ENCODE measurements at places on chromosomes 4 and X. TPM values are rescaled to one million over a fixed set of nuclear protein-coding genes. Genes with fewer than 3 reads are reported as not detected.

- DNase-seq = no peak
Measured at GRCh38 chr4:96681218-96681617, 841.3 kb downstream of the PDHA2 start.

GRCh38 chr4:118790544-118790943 is 45.4 kb downstream of the SEC24D start:
- peak; percentile 48 for DNase-seq

- no peak for DNase-seq
Measured at GRCh38 chr4:41815473-41815872, 66.9 kb upstream of the PHOX2B start.

- DNase-seq = no peak
Measured at GRCh38 chr4:8662776-8663175, 70.2 kb downstream of the CPZ start.

- no peak for DNase-seq
Measured at GRCh38 chr4:23734000-23734399, 155.8 kb downstream of the PPARGC1A start.

- no peak for DNase-seq
Measured at GRCh38 chrX:39777623-39778025, 320.1 kb downstream of the BCOR start.

GRCh38 chr4:24001486-24002329 is 111.9 kb upstream of the PPARGC1A start:
- DNase-seq = no peak

- no peak for DNase-seq
Measured at GRCh38 chr4:53444954-53445353, 67.5 kb downstream of the FIP1L1 start.

- DNase-seq = no peak
Measured at GRCh38 chrX:16466640-16467432, 183.1 kb upstream of the S100G start.

- no peak for DNase-seq
Measured at GRCh38 chr4:46889410-46889809, 19.6 kb downstream of the COX7B2 start.

DNA sequence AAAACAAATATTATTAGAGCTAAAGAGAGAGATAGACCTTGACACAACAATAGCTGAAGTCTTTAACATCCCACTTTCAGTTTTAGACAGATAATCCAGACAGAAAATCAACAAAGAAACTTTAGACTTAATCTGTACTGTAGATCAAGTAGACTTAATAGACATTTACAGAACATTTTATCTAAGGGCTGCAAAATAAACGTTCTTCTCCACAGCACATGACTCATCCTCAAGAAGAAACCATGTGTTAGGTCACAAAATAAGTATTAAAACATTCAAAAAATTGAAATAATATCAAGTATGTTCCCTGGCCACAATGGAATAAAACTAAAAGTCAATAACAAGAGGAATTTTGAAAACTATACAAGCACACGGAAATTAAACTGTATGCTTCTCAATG is 1510.3 kb upstream of the PCDH10 start:
- no peak for DNase-seq

DNA sequence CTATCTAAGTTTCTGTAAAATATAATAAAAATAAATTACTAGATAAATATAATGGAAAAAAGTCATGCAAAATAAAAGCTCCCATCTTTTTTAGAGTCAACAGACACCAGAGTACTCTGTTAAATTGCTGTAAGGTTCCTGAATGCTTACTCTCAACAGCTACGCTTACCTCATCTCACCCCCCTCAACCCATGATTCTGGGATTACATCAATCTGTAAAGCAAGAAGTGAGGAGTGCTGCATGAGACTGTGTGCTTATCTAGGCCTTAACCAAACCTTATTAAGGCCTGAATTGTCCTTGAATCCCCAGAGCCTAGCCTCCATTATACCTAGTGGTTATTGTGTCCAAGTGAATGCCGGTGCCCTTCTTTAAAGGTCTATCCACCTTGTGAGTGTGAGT is 735.8 kb downstream of the RPA4 start:
- no peak for DNase-seq

GRCh38 chrX:119087121-119087520 is 14.3 kb downstream of the CT47C1 start:
- no peak for DNase-seq

DNA sequence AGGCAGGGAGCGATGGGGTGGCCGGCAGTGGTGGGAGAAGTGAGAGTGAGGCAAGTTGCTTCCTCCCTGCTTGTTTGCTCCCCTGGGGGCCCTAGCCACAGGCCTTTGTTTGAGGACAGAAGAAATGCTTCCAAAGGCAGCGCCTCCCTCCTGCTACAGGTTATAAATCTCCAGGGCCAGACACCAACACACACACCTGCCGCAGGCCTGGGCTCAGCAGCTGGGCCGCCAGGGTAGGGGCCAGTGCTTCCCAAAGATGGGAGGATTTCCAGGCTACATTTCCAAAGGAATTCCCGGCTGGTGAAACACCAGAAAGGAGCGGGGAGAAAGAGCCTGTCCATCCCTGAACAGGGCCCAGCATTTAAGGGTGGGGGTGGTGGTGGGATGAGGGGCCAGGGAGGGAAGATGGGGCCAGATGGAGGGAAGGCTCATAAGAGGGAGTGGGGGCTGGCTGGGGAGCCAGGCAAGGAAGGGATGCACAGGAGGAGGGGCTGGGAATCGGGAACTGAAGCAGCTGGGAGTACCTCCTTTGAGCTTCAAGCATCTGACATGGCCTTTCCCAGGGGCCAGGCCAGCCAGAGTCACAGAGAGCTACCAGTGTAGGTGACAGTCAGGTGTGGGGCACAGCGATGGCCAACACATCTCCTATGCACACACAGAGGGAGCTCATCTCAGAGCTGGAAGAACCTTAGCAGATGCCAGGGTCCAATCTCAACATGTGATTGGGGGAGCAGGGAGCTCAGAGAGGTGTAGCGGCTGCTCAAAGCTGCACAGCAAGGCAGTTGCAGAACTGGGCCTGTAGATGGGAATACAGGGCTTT is 143.9 kb downstream of the PJA1 start:
- DNase-seq = no peak

DNA sequence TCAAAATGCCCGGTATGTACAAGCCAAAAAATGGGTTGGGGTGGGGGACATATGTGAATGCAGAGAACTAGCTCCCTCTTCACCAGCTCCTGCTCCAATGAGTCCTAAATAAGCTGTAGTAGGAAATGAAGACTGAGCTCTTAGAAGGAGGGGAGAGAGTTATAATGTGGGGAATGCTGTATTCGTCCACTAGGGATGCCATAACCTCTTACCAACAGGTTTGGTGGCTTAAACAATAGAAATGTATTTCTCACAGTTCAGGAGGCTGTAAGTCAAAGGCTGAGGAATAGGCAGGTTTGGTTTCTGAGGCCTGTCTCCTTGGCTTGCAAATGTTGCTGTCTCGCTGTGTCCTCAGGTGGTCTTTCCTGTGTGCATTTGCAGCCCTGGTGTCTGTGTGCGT is 4.4 kb upstream of the INPP4B start:
- DNase-seq = no peak

DNA sequence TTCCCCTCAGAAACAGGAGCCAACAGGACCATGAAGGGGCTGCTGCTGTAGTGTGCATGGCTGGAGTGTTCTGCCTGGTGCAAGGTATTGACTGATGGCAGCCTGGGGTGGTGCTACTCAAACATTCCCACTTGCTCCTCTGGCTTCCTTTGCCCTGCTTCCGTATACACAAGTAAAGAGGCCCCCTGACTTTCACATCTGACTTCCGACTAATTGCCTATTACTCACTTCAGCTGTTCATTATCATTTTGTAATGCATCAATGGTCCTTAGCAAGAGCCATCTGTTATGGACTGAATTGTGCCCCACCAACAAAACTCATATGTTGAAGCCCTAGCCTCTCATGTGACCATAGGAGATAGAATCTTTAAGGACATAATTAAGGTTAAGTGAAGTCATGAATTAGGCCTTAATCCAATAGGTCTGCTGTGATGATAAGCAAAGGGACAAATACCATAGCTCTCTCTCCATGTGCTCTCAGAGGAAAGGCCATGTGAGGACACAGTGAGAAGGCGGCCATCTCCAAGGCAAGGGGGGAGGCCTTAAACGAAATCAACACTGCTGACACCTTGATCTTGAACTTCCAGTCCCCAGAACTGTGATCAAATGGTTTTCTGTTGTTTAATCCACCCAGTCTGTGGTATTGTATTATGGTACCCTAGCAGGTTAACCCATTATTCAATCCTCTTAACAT is 122.5 kb upstream of the CLNK start:
- no peak for DNase-seq

GRCh38 chrX:154444755-154445246 is 860 bp downstream of the FAM50A start:
- DNase-seq = no peak

GRCh38 chr4:183434666-183435190 is 9.7 kb upstream of the CDKN2AIP start:
- DNase-seq = peak; percentile 39

DNA sequence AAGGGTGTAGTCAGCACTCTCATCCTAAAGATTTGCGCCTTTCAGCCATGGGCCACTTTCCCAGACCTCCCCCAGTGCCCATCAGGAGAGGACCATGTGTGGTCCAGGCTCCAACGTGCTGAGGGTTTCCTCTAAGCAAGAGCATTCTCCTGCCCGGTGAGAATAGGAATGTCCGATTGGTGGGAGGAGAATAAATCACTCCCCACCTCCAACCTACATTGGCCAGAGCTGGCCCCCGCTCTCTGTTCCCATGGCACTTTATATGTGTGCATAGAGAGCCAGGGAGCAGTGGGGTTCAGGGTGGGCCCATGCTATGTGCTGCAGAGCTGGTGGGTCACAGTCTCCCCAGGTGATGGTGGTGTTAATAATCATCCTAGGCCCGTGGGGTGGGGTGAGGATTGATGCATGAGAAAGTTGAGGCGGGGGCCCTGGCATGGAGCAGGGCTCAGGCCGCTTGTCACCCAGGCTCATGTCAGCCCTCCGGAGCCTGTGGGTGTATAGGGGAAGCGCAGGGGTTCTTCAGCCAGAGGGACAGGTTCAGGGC is 6.8 kb upstream of the SORCS2 start:
- no peak for DNase-seq

GRCh38 chr4:163385466-163385865 is 41.8 kb downstream of the NPY5R start:
- DNase-seq = no peak

- no peak for DNase-seq
Measured at GRCh38 chrX:44733931-44734330, 109.9 kb upstream of the DUSP21 start.

- DNase-seq = no peak
Measured at GRCh38 chrX:110806145-110806544, 10.5 kb upstream of the CHRDL1 start.

DNA sequence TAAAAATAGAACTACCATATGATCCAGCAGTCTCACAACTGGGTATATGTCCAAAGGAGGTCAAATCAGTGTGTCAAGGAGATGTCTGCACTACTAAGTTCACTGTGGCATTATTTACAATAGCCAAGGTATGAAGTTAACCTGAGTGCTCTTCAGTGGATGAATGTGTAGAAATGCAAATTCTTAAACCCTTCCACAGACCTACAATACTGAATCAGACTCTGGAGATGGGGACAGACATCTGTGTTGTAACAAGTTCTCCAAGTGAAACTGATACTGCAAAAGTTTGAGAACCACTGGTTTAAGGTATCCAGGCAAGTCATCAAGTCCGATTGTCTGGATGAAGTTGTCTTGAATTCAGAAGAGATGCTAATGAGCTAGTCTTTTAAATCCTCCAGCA is 38.5 kb downstream of the SMAD1 start:
- DNase-seq = no peak

DNA sequence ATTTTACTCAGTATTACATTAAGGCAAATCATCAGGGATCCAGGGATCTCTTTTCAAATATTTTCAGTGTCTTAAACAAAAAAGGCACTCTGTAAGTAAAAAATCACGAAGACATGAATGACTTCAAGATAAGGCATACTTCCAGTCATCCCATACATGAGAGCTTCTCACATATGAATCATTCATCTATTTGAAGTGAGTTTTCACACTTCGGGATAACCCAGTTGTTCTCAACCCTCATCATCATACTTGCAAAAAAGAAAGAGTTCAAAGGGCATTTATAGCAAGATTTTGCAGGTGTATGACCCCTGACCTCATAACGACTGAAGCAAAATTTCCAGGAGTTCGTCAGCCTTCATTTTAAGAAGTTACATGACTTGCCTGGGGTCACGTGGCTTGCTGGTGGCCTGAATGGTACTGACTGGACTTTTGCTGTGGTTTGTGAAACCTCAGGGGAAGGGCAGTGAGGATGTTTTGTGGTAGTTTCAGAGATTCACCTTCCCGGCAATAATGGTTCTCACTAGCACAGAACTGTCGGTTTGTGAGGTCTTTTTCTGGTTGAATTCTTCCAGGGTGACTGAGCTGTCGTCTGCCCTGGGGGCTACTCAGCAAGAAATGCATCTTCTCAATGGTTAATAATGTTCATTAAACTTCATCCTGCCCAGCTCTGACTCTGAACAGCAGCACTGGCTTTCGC is 115.8 kb upstream of the SHISA3 start:
- DNase-seq = no peak

DNA sequence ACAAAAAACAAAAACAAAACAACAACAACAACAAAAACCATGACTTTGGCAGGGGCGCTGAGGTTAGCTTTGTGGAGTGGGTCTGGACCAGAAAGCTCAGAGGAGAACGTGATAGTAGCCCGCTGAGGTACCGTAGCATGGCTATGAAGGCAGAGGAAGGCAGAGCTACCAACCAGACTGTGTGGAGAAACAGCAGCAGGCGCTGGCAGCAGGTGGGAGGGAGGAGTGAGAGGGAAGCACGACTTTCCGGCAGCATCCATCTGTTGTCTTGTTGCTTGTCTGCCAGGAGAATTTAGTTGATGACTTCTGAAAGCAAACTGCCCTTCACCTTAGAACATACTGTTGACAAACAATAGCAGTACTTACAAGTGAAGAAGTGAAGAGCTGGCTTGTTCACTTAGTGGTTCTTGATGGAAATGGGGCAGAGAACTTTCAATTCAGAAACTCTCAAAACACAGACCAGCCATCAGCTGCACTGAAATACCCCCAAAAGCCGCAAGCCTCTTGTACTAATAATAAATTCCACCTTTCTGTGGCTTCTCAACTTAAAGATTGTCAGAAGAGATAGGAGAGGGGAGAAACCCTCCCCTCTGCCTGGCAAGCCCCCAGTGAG is 447.2 kb downstream of the SLITRK2 start:
- DNase-seq = no peak

The FRAS1 gene
- 3.6 TPM for total RNA-seq

The CXCR3 gene
- total RNA-seq = not detected

The DAPP1 gene
- total RNA-seq = not detected

The XKRX gene
- 0.88 TPM for total RNA-seq

The FAM184B gene
- total RNA-seq = not detected

The HAND2 gene
- not detected for total RNA-seq

The ADAM29 gene
- total RNA-seq = not detected

The FAM236D gene
- not detected for total RNA-seq

The CABS1 gene
- total RNA-seq = not detected

The GLRA2 gene
- not detected for total RNA-seq

The VEGFD gene
- 0.64 TPM for total RNA-seq

The OPHN1 gene
- total RNA-seq = 6.2 TPM

The RHOH gene
- not detected for total RNA-seq

The HCFC1 gene
- total RNA-seq = 80.9 TPM

The TIGD4 gene
- total RNA-seq = 0.18 TPM

The GABRB1 gene
- not detected for total RNA-seq

The ZNF157 gene
- total RNA-seq = not detected
